ENCODE measurements at places on chromosomes 13 and 19.

GRCh38 chr13:114114006-114114640 lies 18.3 kb downstream of the RASA3 start:
- DNase-seq = no peak

GRCh38 chr19:18349524-18350128 lies 9.2 kb downstream of the PGPEP1 start:
- no peak for DNase-seq

- no peak for DNase-seq
Measured at GRCh38 chr13:24982333-24982999, 113.5 kb upstream of the PABPC3 start.

DNA sequence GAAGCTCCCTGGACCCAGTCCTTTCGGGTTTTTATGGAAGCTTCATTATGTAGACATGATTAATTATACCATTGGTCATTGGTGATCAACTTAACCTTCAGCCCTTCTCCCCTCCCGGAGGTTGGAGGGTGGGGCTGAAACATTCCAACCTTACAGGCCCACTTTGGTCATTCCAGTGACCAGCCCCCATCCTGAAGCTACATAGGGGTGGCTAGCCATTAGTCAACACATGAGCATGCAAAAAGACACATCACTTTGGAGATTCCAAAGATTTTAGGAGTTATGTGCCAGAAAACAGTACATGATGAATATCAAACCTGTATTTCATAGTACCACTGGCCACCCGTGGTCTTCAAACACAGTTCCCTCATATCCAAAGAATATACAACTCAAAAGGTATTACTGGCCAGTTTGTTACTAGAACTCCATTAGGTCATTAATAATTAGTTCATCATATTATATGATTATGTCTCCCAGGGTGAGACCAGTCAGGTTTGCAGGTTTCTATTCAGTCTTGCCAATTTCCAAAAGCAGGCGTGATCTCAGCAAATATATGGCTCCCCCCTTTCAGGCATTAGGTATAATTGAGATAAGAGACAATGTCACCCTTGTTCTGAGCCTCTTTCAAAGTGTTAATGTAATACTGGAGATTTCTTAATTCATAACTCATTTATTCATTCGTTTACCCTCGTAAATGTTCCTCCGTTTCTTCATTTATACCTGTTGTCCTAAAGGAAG lies 11.1 kb downstream of the PPP5C start:
- DNase-seq = no peak

GRCh38 chr19:40355975-40356680 lies 7.6 kb downstream of the PLD3 start:
- no peak for DNase-seq

GRCh38 chr19:42528354-42529247 lies at the start of gene CEACAM1:
TSS of gene CEACAM1 (minus strand) at chr19:42528481. CDS start at chr19:42528374, 107 bp downstream.
- no peak for DNase-seq

- no peak for DNase-seq
Measured at GRCh38 chr13:70237131-70237530, 128.9 kb upstream of the KLHL1 start.

DNA sequence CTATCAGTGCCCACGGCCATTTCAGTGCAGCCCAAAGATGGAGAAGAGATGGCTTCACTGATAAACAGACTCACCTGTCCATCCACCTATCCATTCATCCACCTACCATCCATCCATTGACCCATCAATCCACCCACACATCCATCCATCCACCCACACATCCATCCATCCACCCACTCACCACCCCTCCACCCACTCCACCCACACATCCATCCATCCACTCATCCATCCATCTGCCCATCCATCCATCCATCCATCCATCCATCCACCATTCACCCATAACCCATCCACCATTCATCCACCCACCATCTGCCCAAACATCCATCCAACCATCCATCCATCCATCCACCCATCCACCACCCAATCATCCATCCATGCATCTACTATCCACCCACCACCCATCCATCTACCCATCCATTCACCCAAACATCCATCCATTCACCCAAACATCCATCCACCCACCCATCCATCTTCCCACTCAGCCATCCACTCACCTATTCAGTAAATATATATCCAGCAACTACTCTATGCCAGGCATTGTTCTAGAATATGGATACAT lies 31.6 kb upstream of the ZNRF4 start:
- no peak for DNase-seq

GRCh38 chr19:34365463-34366401 lies 736 bp downstream of the GPI start:
- no peak for DNase-seq

- DNase-seq = no peak
Measured at GRCh38 chr13:46496086-46496485, 56.9 kb upstream of the LRCH1 start.

GRCh38 chr13:52925775-52926285 lies 77.4 kb upstream of the PCDH8 start:
- DNase-seq = no peak

- DNase-seq = no peak
Measured at GRCh38 chr13:63636316-63636993, 2220.8 kb upstream of the PCDH20 start.

DNA sequence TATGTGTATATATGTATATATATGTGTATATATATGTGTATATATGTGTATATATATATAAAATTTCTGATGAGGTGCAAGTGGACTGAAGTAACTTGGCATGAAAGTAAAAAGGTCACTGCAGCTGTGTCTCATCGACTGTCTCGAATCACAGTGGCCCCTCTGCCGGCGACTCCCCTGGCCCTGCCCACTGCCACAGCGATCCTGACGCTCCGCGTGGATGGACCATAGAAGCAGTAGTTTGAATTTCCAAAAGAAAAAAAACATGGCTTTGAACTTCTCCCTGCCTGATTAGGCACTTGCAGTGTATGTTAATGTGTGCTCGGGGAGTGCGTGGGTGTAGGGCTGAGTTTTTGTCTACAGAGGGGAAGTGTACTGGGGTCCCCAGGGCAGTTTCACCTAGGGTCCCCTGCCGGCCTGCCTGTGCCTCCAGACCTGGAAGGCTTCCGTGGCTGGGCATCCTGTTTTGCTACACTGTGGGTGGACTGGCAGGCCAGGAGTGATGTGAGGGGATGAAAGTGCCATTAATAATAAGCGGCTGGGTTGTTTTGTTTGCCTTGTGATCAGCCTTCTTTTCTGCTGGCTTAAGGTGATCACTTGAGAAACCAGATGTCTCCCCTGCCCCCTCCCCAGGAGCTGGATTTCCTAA lies 10.8 kb downstream of the ZIC5 start:
- DNase-seq = no peak

GRCh38 chr13:72504131-72504841 lies 223.1 kb downstream of the MZT1 start:
- no peak for DNase-seq

GRCh38 chr19:49441210-49441959 lies at the start of gene SLC17A7:
TSS of gene SLC17A7 (minus strand) at chr19:49441527. CDS start at chr19:49441379, 148 bp downstream.
- no peak for DNase-seq

DNA sequence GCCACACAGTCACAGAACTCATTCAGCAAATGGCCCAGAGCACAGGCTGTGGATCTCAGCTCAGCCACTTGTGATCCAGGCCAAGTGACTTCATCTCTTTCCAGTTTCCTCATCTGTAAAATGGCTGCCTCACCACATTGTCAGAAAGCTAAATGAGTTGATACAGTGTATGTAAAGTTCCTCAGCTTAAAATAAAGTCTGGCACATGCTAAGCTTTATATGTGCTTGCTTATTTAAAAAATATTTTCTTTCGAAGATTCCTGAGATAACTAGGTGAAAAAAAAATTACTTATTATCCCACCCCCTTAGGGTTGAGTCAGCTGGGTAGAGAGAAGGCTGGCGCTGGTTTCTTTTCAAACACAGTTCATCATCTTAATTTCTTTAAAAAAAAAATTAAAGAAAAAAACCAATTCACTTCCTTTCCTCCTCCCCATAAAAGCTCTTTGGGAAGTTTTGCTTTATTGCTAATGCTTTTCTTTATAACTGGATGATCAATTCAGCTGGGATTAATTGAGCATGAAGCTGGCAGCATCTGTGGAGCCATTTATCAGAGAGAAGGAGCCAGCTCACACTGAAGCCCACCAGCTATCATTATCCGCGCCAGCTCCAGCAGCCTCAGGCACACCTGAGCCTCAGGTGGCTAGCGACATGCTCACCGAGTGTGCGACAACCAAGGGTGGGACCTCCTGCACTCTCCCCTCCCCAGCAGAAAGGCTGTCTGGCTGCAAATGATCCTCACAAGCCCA lies 354.9 kb downstream of the FOXO1 start:
- no peak for DNase-seq

DNA sequence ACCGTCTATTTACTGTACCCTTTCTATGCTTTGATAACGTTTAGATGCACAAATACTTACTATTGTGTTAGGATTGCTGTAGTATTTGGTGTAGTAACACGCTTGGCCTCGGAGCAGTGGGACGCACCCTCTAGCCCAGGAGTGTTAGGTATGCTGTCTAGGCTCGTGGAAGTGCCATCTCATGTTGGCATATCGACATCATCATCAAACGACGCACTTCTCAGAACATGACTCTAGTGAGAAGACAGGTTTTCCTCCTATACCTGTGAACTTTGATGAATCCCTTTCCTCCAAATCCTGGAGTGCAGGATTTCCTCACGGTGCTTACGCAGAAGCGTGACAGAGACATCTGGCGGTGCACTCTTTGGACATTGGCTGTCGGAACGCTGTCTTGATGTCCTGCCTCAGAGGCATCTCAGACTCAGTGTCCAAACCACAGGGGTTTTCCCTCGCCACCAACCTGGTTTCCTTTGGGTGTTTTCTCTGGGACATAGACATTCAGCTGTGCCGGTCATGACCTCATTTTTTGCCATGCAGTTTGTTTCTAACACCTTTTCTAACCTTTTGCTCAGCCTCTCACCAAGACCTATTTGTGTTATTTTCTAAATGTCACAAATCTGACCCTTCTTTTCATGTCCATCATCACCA lies 6.3 kb downstream of the SNRNP70 start:
- DNase-seq = no peak

DNA sequence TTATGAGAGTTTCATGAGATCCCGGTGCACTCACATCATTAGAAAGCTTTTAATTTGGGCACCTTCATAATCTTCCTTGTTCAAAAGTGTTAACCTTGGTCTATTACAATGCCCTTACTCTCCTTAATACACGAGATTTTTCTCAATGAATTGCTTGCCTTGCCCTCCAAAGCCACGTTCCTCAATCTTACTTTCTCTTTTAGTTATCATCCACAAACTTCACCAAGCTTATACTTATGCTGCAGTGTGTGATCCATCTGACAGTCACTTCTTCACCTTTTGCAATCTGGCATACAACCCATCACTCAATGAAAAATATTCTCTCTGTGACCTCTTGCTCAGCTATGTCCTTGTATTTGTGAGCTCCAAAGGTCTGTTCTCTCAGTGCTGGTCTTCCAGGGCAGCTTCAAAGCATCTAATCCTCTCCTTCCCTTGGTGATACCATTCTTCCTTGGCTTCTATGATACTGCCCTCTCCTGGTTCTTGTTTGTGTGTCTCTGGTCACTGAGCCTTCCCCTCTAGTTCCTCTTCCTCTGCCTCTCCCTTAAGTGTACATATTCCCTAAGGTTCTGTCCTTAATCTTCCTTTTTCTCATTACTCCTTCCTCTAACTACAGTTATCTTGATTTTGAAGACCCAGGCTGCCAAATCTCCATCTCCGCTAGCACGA lies 202.2 kb upstream of the STARD13 start:
- no peak for DNase-seq

GRCh38 chr13:97057176-97057575 lies 62.9 kb upstream of the OXGR1 start:
- DNase-seq = no peak

DNA sequence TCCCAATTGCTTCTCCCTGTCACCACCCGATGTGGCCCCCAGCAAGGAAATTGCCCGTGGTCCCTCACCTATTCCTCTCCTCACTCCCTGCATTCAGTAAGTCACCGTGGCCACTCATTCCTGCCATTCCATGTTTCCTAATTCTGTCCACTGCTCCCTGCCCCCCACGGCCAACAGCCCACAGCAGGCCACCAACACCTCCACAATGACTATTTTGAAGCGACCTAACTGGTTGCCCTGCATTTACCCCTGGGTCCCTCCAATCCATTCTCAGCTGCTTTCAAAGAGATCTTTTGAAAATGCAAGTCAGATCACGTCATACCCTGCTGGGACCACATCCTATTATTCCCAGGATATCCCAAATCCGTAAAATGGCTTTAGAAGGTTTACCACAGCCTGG lies 210.4 kb downstream of the DCLK1 start:
- no peak for DNase-seq

GRCh38 chr13:50156140-50156539 lies 140.9 kb downstream of the KCNRG start:
- no peak for DNase-seq

GRCh38 chr13:34277936-34278335 lies 460.0 kb downstream of the RFC3 start:
- DNase-seq = peak; percentile 8

- DNase-seq = no peak
Measured at GRCh38 chr19:19021115-19021514, 12.2 kb downstream of the SUGP2 start.

DNA sequence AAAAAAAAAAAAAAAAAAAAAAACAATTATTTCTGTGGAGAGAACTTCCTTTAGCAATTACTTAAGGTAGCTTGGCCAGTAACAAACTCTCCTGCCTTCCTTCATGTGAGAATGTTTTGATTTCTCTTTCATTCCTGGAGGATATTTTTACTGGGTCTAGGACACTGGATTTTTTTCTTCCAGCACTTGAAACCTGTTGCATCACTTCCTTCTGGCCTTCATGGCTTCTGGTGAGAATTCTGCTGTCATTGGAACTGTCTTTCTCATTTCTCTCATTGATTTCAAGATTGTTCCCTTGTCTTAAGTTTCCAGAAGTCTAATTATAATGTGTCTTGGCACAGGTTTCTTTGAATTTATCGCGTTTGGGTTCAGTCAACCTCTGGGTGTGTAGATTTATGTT lies 19.3 kb upstream of the RAB20 start:
- DNase-seq = no peak

- DNase-seq = no peak
Measured at GRCh38 chr13:43698758-43699157, 88.0 kb downstream of the ENOX1 start.

GRCh38 chr13:65943708-65944107 lies 1286.4 kb downstream of the PCDH9 start:
- DNase-seq = no peak

DNA sequence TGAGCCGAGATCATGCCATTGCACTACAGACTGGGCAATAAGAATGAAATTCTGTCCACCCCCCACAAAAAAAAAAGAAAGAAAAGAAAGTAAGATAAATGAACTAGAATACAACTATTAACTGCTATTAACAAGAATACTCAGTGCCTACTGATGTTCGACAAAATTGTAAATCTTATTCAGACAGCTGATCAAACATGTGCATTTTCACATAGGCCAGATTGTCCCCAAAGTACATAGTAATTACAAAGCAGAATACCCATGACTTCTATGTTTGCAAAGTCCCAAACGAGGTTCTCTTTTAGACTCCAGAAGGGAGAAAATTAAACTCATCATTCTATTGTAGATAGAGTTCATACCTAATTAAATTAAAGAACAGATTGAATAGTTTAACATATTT lies 113.4 kb downstream of the UFM1 start:
- no peak for DNase-seq

GRCh38 chr19:21607449-21607848 lies 102.0 kb downstream of the ZNF429 start:
- DNase-seq = no peak

Data from KG1 (cell line).